HepG2 (cell line): ENCODE measurements at places on chromosomes 1 and 21.

DNA sequence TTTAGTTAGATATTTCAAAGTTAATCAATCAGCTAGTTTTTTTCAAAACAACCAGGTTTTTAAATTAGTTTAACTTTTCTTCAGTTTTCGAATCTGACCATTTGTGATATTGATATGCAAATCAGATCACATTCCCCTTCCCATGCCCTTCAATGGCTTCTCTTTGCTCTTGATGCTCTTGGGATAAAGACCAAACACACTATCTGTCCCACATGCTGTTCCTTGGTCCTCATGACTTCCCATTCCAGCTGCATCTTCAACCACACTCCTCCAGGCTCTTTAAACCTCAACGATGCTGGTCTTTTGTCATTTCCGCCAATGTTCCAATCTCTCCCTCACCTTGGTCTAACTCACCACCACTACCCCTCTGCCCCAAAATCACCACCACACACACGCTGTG is 285.8 kb downstream of the LMX1A start:
- no peak for DNase-seq

DNA sequence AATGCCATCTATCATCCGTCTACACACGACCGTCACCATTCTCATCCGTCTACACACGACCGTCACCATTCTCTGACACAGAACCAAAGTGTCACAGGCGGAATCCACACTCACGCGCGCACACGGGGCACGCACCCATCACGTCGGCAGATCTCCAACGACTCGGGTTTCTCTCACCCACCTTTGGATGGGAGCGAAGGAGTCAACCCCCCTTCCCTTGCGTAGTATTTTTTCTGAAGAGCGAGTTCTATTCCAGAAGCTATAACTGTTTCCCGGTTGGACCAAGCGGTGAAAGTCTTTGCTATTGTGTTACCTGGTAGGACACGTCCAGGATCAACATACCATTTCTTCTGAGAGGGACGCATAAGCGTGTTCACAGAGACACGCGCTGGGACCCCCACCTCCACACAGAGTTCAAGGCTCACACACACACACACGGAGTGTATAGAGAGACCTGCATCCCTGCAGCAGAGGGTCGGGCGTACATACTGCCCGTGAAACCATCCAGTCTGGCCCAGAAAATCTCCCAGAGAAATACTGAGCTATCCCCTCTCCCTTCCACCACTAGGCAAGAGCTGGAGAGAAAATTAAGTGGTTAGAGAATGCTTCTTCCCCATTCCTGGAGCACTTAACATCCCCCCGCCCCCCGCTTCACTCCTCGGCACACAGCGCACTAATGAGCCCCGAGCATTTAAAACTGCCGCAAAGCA is 741 bp downstream of the DUSP10 start:
- DNase-seq = no peak

DNA sequence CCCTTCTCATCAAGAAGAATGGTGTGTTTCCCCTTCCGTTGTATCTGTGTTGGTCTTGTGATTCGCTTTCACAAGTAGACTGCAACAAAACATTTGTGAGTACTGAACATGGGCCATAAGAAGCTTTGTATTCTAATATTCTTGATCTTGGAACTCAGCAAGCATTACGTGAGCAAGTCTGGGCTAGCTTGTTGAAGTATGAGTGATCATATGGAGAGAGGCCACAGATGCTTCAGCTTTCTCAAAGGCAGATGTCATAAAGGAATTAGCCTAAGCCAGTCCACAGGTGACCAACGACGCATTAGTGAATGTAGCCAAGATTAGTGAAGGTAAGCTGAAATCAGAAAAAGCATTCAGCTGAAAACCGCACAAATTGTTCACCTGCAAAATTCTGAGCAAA is 609.6 kb upstream of the NEGR1 start:
- no peak for DNase-seq

GRCh38 chr1:175713381-175713780 is 30.0 kb downstream of the TNR start:
- DNase-seq = no peak

DNA sequence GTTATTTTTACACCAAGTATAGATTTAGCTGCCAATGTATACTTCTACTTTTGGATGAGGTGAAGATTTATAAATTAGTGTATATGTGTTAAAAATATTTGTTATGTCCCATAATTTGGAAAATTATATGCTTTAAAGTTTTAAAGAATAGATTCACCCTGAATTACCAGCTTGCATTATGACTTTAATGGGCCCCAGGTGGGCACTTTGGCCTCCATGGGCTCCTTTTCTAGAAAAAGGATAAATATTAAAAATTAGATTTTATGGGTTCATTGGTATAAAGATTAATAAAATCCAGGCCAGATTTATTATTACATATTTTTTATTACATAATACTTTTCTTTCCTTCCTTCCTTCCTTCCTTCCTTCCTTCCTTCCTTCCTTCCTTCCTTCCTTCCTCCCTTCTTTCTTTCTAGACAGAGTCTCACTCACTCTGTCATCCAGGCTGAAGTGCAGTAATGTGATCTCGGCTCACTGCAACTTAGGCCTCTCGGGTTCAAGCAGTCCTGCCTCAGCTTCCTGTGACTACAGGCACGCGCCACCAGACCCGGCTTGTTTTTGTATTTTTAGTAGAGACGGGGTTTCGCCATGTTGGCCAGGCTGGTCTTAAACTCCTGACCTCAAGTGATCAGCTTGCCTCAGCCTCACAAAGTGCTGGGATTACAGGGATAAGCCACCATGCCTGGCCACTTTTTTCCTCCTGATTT is 21.9 kb downstream of the KMO start:
- DNase-seq = no peak

DNA sequence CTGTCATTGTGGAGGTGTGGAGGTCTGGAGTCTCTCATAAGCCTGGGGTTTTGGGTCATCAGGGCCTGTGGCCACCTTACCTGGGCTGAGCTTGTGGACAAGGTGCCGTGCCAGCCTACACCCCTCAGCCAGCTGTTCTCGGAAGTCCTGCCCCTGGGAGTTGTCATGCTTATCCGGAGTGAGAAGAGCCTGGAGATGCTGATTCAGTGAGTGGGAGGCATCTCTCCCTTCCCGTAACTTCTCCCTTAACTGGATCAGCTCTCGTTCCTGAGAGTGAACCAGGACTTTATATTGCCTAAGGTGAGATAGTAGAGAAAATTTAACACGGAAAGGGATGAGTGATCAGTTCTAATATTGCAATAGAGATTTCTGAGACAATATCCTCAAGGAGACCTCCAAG is 30.0 kb upstream of the REG4 start:
- DNase-seq = no peak

DNA sequence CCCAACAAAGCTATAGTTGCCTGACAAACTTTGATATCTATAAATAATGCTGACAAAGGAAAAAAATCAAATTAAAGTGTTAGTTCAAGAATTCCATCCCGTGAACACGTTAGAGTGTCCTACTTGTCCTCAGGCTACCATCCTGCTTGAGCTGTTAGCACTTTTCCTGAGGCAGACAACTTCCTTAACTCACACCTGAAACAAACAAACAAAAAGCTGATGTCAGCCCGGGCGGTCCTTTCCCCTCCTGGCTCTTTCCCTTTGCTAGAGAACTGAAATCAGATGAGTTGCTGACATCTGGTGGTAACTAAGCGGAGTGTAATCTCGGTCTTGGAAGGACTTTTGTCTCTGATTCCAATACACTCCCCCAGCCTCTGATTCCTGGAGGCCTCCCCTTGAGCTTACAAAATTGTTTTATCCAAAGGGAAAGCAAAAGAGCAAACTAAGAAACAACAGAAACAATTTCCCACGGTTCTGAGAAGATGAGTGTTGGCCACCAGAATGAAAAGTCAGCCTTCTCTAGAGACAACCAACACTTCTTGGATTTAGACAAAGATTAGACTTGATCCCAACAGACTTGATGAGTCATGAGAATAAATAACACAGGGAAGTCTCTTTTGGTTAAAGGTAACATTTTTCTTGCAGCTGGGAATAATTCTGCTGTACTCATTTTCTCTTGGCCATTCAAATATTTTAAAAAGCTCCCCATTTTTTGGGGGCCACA is 135.4 kb downstream of the PROX1 start:
- peak; percentile 86 for DNase-seq

GRCh38 chr1:156009404-156009803 is 11.3 kb downstream of the SSR2 start:
- no peak for DNase-seq

GRCh38 chr1:90936731-90937130 is 85.1 kb downstream of the ZNF644 start:
- no peak for DNase-seq

GRCh38 chr1:86052948-86053698 is 103.4 kb downstream of the COL24A1 start:
- no peak for DNase-seq

GRCh38 chr21:25490742-25491141 is 116.5 kb downstream of the MRPL39 start:
- DNase-seq = no peak

GRCh38 chr1:8699679-8700078 is 117.8 kb downstream of the RERE start:
- DNase-seq = no peak

DNA sequence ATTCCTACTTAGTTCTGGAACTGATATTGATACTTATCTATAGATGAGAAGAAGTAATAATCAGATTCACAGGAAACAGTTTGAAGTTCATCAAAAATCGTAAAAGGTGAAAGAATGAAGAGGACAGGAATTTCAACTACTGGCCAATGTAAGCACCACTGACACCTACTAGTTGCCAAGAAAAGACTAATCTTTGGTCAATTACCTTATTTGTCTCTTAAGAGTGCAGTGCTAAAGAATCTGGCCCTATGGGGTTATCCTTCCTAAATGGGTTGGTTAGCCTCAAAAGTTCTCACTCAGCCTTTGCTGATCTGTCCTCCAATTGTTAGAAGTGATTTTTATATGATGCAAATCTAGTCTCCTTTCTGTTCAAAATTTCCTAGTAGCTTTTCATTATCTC is 29.5 kb downstream of the ADSS2 start:
- DNase-seq = no peak

DNA sequence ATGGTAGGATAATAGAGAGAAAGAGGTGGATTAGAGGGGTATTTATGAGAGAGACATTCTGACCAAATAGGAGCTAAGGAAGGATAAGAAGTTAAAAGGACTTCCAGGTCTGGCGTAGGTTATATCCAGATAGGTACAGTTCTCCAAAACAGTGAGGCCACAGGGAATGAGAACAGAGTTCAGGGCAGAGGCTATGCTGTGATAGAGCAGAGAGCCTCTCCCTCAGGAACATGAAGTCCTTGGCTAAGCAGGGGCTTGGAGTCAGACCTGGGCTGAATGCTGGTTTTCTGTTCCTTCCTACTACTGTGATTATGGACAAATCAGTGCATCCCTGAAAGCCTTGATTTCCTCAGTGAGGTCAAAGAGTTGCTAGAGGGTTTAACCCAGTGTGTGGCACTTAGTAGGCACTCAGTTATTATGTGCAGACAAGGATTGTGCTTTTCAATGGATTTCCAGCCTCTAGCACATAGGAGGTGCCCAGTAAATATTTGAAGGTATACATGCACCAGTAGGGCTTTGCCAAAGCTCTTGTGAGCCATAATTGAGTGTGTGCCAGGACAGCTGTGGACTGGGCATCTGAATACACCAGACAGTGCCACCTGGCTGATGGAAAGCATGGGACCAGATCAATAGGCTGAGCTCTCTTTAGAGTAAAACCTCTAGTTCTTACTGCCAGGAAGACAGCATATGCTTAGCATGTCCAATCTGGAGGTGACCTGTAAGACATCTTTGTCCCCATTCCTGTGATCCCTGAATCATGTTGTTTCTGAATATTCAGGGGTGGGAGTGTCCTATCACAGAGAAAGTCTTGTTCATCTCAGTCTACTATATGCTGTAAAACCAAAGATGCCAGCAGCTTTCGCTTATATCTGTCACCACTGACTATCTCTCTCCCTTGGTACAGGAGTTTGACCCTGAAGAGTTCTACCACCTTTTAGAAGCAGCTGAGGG is 111.1 kb downstream of the PIK3R3 start:
- no peak for DNase-seq
